ENCODE measurements at places on chromosomes 1 and 21. TPM values are rescaled to one million over a fixed set of nuclear protein-coding genes. Genes with fewer than 3 reads are reported as not detected.

DNA sequence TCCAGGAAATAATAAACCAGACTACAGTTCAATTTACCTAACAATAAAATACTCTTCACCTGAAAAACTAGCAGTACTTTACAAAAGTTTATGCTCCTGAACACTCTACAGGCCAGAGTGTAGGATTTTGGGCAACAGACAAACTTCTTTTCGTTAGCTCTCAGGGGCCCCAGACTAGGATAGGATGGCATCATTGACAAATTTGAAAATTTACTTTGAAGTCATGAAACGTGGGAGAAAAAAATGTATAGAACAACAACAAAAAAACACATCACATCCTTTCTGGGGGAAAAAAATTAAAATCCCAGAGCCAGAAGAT is 1.2 kb downstream of the PTP4A2 start:
- peaks cover 68% of the 10 kb centered on the region for H3K4me1 ChIP-seq
- H3K36me3 ChIP-seq = peaks cover 32% of the 10 kb centered on the region
- H3K4me3 ChIP-seq = peak overlapping the region; percentile 91
- no peaks in the 10 kb centered on the region for H3K27me3 ChIP-seq

- H3K4me1 ChIP-seq = no peaks in the 10 kb centered on the region
- no peaks in the 10 kb centered on the region for H3K36me3 ChIP-seq
Measured at GRCh38 chr1:118739501-118739900, 248.6 kb downstream of the TBX15 start.

- no peak for DNase-seq
- no peaks in the 10 kb centered on the region for H3K4me1 ChIP-seq
- no peaks in the 10 kb centered on the region for H3K27me3 ChIP-seq
- H3K27ac ChIP-seq = no peak overlapping the region
Measured at GRCh38 chr1:155105604-155106011, 22.1 kb upstream of the EFNA1 start.

DNA sequence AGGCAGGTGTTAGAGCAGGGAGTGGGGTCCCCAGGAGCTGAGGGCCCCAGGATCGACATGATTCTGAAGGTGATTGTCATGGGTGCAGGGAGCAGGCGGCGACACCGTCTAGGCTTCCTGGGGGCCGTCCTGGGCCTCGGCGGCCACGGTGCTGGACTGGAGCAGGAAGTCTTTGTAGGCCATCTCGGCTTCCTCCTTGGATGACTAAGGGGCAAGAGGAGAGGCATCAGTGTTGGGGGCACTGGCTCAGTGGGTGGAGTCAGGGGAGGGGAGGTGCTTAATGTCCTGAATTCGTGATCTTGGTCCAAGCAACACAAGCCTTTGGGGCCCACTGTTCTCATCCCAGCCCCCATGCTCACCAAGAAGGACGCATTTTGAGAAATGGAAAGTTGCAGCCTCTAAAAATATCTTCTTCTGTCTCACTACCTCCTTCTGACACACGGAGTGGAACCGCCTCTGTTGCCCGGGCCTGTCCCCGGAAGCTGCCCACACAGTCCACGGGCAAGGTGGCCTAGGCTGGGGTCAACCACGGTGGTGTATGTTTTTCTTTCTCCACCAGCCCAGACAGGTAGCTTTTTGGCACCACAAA is 8.6 kb upstream of the FCMR start:
- no peaks in the 10 kb centered on the region for H3K27me3 ChIP-seq
- H3K36me3 ChIP-seq = no peaks in the 10 kb centered on the region
- peaks cover 42% of the 10 kb centered on the region for H3K4me1 ChIP-seq
- H3K4me3 ChIP-seq = peak overlapping the region; percentile 64

- no peak for DNase-seq
- peaks cover 42% of the 10 kb centered on the region for H3K4me1 ChIP-seq
- H3K4me3 ChIP-seq = peak overlapping the region; percentile 98
- H3K27me3 ChIP-seq = no peaks in the 10 kb centered on the region
- peak overlapping the region; percentile 45 for H3K27ac ChIP-seq
Measured at GRCh38 chr1:228404107-228404720, 2.4 kb downstream of the TRIM11 start.

- H3K27ac ChIP-seq = no peak overlapping the region
- peaks cover 60% of the 10 kb centered on the region for H3K4me1 ChIP-seq
- no peaks in the 10 kb centered on the region for H3K27me3 ChIP-seq
- no peak overlapping the region for H3K4me3 ChIP-seq
Measured at GRCh38 chr21:34923202-34923601, 125.9 kb downstream of the RUNX1 start.

- peak within 1 kb of the TSS; percentile 92 for H3K4me3 ChIP-seq
- peak; percentile 91 for DNase-seq
- peaks cover 19% of the 10 kb centered on the region for H3K36me3 ChIP-seq
- H3K4me1 ChIP-seq = peaks cover 29% of the 10 kb centered on the region
- H3K27me3 ChIP-seq = no peaks in the 10 kb centered on the region
Measured at GRCh38 chr1:32205401-32206370, at the start of gene IQCC. Gene IQCC, plus strand, starts transcription at chr1:32205671. Its CDS starts 11 bp downstream, at chr1:32205682.

DNA sequence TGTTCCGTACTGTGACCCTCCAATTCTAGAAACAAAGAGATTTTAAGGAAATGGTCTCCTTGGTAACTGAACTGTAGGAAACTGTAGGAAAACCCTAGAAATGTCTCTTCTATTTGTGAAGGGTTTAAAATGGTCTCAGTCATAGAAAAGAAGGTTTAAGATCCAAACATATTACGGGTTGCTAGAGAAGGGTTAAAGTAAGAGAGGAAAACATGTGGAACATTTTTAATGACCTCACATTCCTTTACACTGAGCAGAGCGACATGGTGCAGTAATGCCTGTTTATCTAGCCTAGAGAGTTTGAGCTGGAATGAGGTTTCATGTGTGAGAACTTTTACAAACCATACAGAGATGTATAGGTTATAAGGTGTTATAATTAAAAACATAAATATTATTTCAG is 36.9 kb upstream of the C1orf105 start:
- H3K4me3 ChIP-seq = no peak overlapping the region
- no peaks in the 10 kb centered on the region for H3K36me3 ChIP-seq
- no peak for DNase-seq
- H3K4me1 ChIP-seq = peaks cover 34% of the 10 kb centered on the region

GRCh38 chr1:218444588-218444987 is 99.5 kb downstream of the TGFB2 start:
- no peak overlapping the region for H3K4me3 ChIP-seq
- no peaks in the 10 kb centered on the region for H3K4me1 ChIP-seq
- H3K36me3 ChIP-seq = no peaks in the 10 kb centered on the region
- no peak overlapping the region for H3K27ac ChIP-seq

DNA sequence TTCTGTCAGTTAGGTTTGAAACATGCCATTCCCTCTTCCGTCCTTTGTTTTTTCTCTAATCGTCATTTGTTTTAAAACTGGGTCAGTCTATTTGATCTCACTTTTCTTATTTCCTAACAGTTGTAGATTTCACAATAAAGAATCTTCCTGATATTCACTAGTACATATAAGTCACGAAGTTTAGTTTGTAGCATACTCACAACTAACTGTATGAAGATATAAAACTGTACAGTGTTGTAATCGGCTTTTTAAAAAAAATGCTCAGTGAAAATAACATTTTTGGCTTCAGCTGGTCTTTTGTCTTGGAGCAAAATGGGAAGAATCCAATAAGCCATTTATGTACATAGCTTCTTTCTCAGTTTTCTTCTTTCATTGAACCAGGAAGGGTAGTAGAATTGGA is 78.3 kb downstream of the NCAM2 start:
- DNase-seq = no peak
- no peak overlapping the region for H3K27ac ChIP-seq
- no peaks in the 10 kb centered on the region for H3K36me3 ChIP-seq

- no peak overlapping the region for H3K27ac ChIP-seq
- no peaks in the 10 kb centered on the region for H3K36me3 ChIP-seq
- peaks cover 2% of the 10 kb centered on the region for H3K4me1 ChIP-seq
- no peak overlapping the region for H3K4me3 ChIP-seq
- H3K27me3 ChIP-seq = no peaks in the 10 kb centered on the region
Measured at GRCh38 chr1:222370081-222370912, 177.6 kb downstream of the HHIPL2 start.

GRCh38 chr1:27928216-27928954 is 6.4 kb upstream of the SMPDL3B start:
- H3K27ac ChIP-seq = no peak overlapping the region
- no peak overlapping the region for H3K4me3 ChIP-seq
- DNase-seq = no peak

DNA sequence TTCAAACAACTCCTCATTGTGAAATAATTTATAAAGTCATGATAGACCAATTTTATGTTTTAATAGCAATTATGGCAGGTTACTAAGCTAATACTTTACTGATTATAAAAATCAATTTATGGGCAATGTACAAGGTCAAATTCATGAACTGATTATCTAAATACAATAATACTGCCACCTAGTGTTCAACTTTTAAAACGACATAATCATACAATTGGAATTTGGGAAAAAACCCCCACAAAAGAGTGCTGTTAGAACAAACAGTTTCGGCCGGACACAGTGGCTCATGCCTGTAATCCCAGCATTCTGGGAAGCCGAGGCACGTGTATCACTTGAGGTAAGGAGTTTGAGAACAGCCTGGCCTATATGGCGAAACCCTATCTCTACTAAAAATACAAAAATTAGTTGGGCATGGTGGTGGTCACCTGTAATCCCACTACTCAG is 14.0 kb downstream of the GTF2B start:
- peaks cover 8% of the 10 kb centered on the region for H3K36me3 ChIP-seq
- no peak overlapping the region for H3K4me3 ChIP-seq
- H3K4me1 ChIP-seq = peaks cover 44% of the 10 kb centered on the region
- DNase-seq = no peak
- H3K27me3 ChIP-seq = no peaks in the 10 kb centered on the region

DNA sequence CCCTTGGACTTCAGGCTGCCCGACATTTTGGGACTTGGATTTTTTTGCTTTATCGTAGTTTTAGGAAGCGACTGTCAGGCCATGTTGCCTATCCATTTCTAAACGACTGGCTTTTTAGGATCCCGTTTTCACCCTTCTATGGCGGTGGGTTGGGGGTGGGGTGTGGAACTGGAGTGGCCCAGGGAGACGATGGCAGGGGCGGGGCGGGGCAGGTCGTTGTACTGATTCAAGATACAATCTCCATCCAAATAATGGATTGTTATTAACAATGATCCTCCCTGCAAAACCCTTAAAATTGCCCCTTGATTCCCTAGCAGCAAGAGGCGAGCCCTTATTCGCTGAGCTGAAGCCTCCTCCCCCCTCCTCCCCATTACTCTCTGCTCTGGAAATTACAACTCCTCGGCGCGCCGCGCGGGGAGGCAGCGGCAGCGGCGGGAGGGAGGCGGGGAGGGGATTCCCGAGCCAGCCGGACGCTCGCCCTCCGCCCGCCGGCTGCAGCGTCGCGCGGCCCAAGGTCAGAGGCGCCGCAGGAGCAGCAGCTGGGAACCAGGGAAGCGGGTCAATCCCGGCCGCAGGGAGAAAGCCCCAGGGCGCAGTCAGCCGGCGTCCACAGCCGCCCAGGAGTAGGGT is at the start of gene TRIM67:
Gene TRIM67, plus strand, starts transcription at position 392 of the 630 bp plus-strand sequence. CDS start 912 bp downstream, outside the sequence.
- H3K4me1 ChIP-seq = peaks cover 8% of the 10 kb centered on the region
- DNase-seq = no peak
- no peak within 1 kb of the TSS for H3K4me3 ChIP-seq
- H3K27me3 ChIP-seq = peaks cover 85% of the 10 kb centered on the region

GRCh38 chr1:210412240-210412639 is 83.5 kb downstream of the HHAT start:
- DNase-seq = no peak
- no peak overlapping the region for H3K4me3 ChIP-seq
- peaks cover 3% of the 10 kb centered on the region for H3K4me1 ChIP-seq
- no peak overlapping the region for H3K27ac ChIP-seq
- peaks cover 1% of the 10 kb centered on the region for H3K27me3 ChIP-seq

DNA sequence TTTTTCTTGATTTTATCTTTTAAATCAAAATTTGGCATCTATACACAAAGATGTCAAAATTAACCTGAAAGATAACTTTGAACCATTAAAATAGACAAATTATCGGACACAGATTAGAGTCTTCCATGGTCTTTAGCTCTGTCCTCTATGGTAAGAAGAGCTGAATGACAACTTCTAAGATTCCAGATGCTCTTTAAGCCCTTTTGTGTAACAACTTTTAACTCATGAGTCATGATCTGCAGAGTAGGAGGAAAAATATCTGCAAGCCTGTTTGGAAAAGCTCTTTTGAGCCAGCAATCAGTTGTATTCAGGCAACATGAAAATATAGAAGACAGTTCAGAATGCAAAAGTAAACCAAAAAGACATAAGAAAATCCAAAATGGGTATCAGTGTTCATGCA is 37.8 kb downstream of the TTC13 start:
- H3K4me1 ChIP-seq = peaks cover 8% of the 10 kb centered on the region
- no peak overlapping the region for H3K4me3 ChIP-seq
- no peak for DNase-seq
- H3K36me3 ChIP-seq = peaks cover 13% of the 10 kb centered on the region

DNA sequence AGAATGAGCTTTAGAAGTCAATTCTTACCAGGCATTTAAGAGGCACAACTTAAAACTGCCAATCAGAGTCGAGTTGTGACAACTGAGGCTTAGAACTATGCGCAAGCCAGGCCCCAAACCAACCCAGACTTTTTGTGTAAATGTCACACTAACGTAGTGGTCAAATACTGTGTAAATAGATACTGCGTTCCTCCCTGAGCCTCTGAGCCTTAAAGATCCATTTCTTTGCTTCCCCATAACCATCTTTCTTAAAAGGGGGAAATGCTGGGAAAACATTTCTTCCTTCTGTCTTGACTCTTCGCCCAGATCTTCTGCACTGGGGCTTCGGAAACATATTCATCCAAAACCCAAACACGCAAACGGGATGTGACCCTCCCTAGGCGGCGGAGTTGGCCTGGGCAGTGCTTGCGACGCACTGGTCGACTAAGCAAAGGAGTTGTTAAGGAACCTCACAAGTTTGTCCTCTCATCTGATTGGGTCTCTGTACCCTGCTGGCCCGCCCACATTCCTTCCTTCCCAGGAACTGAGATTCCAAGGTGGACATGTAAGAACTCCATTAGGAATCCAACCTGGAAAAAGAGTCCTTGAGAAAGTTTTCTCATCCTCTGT is 2.6 kb downstream of the ADAMTS5 start:
- peaks cover 57% of the 10 kb centered on the region for H3K27me3 ChIP-seq
- H3K36me3 ChIP-seq = no peaks in the 10 kb centered on the region
- no peak overlapping the region for H3K27ac ChIP-seq
- DNase-seq = no peak
- no peak overlapping the region for H3K4me3 ChIP-seq
- peaks cover 5% of the 10 kb centered on the region for H3K4me1 ChIP-seq

- peaks cover 11% of the 10 kb centered on the region for H3K36me3 ChIP-seq
- DNase-seq = no peak
- H3K27me3 ChIP-seq = no peaks in the 10 kb centered on the region
- no peak overlapping the region for H3K27ac ChIP-seq
- no peaks in the 10 kb centered on the region for H3K4me1 ChIP-seq
Measured at GRCh38 chr1:169202791-169203665, 96.5 kb downstream of the ATP1B1 start.

GRCh38 chr1:184930645-184931044 is 43.7 kb downstream of the NIBAN1 start:
- H3K27ac ChIP-seq = no peak overlapping the region
- H3K4me3 ChIP-seq = no peak overlapping the region
- no peaks in the 10 kb centered on the region for H3K4me1 ChIP-seq
- peaks cover 5% of the 10 kb centered on the region for H3K36me3 ChIP-seq
- peaks cover 3% of the 10 kb centered on the region for H3K27me3 ChIP-seq

Gene TTC39A
- not detected for total RNA-seq

Gene NTNG1
- total RNA-seq = 1.9 TPM

Gene ADAMTS5
- total RNA-seq = not detected

Gene SH2D2A
- total RNA-seq = 186 TPM

Gene ZSWIM5
- 0.37 TPM for total RNA-seq

Gene CHRNB2
- not detected for total RNA-seq

Gene S100A5
- 1.2 TPM for total RNA-seq

Gene KCNC4
- 6.9 TPM for total RNA-seq

Gene RGS4
- not detected for total RNA-seq

Gene FCRL1
- 1.0 TPM for total RNA-seq

Gene PTGER3
- not detected for total RNA-seq

Gene TXLNA
- total RNA-seq = 84.4 TPM
